ENCODE measurements at places on chromosomes 12 and 14.

DNA sequence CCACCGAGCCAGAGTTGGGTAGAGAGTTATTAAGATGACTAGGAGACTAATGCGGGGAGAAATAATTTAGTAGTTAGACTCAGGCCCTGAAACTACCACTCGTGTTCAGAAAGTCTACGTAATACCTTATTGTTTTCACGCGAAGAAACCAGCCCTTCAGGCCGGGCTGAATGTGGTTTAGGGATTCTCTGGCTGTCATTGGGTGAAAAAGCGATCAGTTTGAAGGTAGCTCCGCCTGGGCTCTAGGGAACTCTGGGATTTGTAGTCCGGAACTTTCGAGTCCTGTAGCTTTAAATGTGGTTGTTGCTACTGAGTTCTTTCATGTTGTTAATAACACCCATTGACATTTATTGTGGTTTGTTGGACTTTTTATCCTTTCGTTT lies 549 bp upstream of the WDR89 start:
- DNase-seq, result peak; percentile 96

DNA sequence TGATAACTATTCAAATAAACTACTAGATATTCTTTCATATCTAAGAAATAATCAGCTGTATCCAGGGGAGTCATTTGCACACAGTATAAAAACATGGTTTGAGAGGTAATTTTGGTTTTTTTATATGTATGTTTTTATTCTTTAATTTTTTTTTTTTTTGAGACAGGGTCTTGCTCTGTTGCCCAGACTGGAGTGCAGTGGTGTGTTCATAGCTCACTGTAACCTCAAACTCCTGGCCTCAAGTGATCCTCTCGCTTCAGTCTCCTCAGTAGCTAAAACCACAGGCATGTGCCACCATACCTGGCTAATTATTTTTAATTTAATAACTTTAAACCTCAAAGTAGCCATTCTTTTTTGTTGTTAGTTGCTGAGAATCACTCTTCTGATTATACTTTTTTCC lies 1.8 kb downstream of the PRORP start:
- DNase-seq, result no peak

GRCh38 chr12:6850796-6851152 lies 312 bp downstream of the CDCA3 start:
- DNase-seq, result no peak

DNA sequence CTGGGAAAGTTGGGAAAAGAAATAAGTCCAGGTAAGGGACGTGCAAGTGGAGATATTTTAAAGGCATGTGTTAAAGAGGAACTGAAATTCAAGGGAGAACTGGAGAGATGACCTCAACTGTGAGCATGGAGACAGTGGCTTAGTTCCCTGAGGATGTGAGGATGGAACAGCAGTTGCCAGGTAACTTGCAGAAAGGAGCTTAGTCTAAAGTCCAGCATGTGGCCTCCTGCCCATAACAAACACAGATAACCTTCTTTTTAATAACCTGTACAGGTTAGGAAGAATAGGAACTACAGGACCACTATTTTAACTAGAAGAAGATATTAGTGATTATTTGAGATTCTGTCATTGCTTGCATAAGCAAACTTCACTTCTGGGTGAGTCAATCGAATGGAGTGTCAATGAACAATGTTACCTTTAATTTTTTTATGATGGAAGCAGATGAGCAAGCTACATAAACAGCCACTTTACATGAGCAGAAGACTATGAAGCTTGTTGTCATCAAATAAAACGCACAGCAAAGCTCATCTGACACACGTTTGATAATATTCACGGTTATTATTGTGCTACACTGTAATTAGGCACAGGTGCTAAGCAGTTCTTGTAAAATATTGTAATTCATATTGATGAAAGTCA lies 291.7 kb upstream of the DDHD1 start:
- DNase-seq, result no peak

DNA sequence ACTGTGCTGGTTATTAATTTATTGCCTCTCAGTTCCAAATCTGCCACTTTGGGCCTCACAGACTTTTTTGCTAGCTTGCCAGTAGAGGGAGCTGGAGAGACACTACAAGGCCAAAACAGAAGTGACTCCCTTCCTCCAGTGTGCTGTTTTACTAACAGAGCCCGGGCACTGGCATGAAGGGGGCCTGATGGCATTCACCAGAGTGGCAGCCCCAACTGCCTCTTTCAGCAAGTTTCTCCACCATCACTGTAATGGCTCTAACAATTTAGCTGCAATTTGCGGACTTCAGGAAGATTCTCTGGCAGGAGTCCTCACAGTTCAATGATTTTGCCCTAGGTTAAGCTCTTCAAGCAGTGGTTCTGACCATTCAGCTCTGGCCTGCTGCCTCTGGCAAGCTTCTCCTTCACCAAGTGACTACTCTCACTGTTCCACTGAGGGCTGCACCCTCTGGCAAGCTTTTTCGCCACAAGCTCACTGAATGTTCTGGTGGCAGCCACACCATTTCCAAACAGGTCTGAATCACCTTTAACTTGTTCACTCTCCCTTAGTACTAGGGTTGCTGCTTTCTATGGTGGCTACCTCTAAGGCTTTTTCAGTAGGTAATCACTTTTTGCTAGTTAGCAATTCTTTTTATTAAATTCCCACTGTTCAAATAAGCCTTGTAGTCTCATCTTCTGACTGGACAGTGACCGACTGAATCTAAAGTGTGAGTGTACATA lies 104.9 kb downstream of the ZC3H14 start:
- DNase-seq, result peak; percentile 76

DNA sequence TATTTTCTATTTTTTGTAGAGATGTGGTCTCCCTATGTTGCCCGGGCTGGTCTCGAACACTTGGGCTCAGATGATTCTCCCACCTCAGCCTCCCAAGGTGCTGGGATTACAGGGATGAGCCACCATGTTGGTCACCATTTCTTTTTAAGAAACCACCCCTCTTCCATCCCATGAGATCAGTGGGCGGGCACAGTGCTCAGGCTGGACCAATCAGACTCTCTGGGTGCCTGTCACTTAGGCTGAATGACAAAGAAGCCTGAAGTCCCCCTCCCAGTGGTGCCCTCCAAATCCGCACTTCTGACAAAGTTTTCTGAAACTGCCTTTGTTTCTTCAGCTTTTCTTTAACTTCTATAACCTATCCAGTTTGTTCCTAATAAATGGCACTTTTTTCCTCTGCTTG lies 48.2 kb downstream of the CALM1 start:
- DNase-seq, result no peak

GRCh38 chr14:52852810-52853521 lies 61.6 kb upstream of the GNPNAT1 start:
- DNase-seq, result peak; percentile 51

GRCh38 chr14:91341334-91341733 lies 76.3 kb downstream of the CCDC88C start:
- DNase-seq, result no peak

DNA sequence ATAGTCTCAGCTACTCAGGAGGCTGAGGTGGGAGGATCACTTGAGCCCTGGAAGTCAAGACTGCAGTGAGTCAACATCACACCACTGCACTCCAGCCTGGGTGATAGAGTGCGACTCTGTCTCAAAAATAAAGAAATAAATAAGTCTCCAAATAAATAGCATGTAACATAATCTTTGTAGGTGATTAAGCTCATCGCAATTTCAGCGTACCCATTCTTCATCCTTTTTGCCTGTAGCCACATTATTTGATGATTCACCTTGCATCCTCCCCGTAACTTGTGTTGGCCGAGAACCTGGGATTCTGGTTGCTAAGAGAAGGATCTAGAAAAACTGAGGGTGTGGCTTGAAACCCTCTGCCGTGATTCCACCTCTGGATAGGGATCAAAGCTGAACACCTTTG lies 115.1 kb downstream of the GALC start:
- no peak for DNase-seq

- DNase-seq, result no peak
Observed at GRCh38 chr14:80455031-80455430, 243.7 kb upstream of the DIO2 start.

- no peak for DNase-seq
Observed at GRCh38 chr12:549476-550082, 89.8 kb downstream of the B4GALNT3 start.

GRCh38 chr12:46490635-46491034 lies 118.1 kb upstream of the SLC38A2 start:
- no peak for DNase-seq

GRCh38 chr12:1763153-1763552 lies 57.2 kb upstream of the LRTM2 start:
- DNase-seq, result no peak

- no peak for DNase-seq
Observed at GRCh38 chr14:99784508-99784907, 8.7 kb upstream of the EML1 start.

- no peak for DNase-seq
Observed at GRCh38 chr14:59206892-59207291, 18.4 kb downstream of the DAAM1 start.

DNA sequence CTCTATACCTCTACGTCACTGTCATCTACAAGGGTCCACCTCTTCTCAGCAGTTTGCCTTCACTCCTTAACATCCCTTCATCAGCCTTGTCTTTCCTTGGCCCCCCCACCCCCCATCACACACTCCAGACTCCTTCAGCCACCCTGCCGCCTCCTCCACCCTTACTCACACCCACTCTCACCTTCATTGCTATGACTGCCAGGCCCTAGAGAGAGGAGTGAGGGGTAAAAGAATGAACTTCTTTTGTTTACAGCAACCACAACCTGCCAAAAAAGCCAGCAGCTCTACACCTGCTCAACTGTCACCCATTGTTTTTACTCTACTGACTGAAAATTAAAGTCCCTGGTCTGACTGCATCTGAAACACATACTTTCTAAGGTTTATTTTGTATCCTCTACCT lies 112.8 kb downstream of the DUSP6 start:
- no peak for DNase-seq

DNA sequence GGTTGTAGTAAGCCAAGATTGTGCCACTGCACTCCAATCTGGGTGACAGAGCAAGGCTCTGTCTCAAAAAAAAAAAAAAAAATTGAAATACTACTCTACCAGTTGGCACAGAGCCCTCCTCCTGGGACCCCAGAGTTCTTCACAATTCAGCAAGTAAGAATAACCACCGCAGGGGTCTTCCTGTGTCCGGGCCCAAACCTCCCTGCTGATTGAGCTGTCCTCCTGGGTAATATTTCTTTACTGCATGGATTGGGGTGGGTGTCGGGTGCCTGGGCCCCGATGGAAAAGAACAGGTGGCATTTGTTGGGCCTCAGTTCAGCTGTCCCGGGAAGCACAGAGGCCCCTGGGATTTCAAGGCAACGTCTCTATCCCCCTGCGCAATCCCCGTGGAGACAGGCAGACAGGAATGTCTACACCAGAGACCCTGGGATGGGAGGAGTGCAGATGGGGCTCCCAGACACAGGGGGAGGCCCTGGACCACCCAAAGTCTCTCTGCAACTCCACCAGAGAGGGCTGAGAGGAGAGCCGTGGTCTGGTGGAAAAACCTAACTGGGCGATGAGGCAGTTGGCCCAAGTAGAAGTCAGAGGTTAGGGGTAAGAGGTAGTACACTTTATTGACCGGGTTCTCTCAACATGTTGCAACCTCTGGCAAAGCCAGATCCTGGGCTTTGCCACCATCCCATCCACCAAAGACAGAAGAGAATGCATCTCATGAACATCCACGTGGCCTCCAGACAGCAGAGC lies 32.7 kb upstream of the VPS37B start:
- no peak for DNase-seq

GRCh38 chr12:105856048-105856405 lies 282.7 kb downstream of the NUAK1 start:
- DNase-seq, result no peak

DNA sequence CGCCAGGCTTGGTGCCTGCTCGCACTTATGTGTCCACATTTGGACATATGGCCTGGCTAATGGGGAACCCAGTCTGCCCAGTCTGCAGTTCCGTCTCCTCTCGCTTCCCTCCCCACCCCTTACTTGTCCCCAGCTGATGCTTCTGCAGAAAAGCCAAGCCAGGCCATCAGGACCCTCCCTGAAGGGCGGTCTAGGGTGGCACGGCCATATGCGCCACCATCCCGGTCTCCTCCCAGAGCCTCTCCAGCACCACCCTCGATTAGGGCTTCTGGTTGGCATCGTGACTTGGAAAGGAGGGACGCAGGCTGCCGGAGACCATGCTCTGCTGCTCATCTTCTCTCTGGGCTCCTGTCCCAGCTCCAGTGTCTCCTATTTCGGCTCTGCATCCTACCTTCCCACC lies 54.6 kb downstream of the CALM1 start:
- no peak for DNase-seq

GRCh38 chr14:39055786-39056474 lies 47.1 kb downstream of the SEC23A start:
- peak; percentile 32 for DNase-seq

GRCh38 chr12:13311551-13311950 lies 115.0 kb downstream of the EMP1 start:
- no peak for DNase-seq

DNA sequence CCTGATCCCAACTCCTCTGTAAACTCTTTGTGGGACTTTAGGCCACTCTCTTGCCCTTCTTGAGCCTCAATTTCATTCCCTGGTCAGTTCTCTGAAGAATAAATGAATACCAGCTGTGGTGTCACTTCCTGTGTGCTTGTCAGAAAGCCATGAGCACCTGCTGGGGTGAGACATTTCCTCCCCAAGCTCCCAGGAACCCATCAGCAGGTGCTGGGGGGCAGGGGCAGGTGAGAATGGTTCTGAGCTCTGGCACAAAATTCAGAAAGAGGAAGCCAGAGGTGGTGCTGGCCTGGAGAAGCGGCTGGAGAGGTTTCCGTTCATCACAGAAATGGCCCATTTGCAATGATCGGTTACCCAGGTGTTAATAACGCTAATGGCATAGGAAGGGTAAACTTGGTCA lies 14.9 kb downstream of the LHX5 start:
- no peak for DNase-seq

DNA sequence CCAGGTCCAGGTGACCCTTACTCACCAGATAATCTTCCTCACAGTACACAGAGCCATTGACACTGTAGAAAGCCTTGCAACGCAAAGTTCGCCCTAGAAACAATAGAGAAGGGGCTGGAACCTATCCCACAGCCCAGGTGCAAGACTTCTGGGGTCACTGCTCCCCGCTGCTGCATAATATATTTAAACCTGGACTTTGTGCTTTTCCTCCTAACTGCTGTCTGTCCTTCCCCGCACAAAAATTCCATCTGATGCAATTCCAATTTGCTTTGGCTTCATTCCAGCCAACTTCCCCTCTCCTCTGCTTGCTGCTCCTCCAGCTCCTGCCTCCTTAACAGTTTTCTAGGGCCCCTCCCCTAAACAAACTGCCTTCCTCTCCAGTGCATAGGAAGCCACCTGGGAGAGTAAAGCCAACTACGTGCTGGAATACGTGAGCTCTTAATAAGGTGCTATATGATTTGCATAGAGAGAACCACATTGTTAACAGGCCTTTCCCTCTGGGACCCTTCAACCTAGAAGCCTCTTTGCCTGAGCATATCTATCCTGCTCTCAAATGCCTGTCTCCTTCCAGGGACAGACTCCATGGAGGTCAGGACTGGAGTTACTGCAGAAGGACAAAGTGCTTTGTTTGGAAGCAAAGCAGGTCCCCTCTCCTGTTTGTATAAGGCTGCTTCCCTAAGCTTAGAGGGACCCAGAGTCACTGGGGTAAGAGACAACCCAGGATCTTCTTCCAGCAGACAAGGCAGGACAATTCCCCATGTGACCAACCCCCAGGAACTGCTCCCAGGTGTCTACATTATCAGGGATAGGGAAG lies 5.5 kb downstream of the AJUBA start:
- peak; percentile 78 for DNase-seq

- DNase-seq, result no peak
Observed at GRCh38 chr12:47773062-47773857, at the start of gene SLC48A1. Gene SLC48A1 (plus strand): TSS chr12:47773238. CDS start chr12:47773305, 67 bp downstream.
